ENCODE measurements at places on chromosomes 11 and 22. TPM values are rescaled to one million over a fixed set of nuclear protein-coding genes. Genes with fewer than 3 reads are reported as not detected.

The GPR83 gene
- total RNA-seq, result 0.09 TPM

The CCDC15 gene
- 5.6 TPM for total RNA-seq

The SNX32 gene
- total RNA-seq, result 1.7 TPM

The DDTL gene
- not detected for total RNA-seq

The CARD18 gene
- not detected for total RNA-seq

The SLC22A12 gene
- total RNA-seq, result not detected

The WNT11 gene
- total RNA-seq, result 0.96 TPM

The KRTAP5-7 gene
- not detected for total RNA-seq

The LRRC56 gene
- 2.1 TPM for total RNA-seq

The SCGB2A2 gene
- total RNA-seq, result not detected

The TSPAN18 gene
- total RNA-seq, result 3.8 TPM

The TMEM151A gene
- total RNA-seq, result not detected

The DDX25 gene
- 0.50 TPM for total RNA-seq

The ACR gene
- not detected for total RNA-seq

The CLTCL1 gene
- 1.2 TPM for total RNA-seq

The AQP11 gene
- total RNA-seq, result 0.82 TPM

The MRGPRF gene
- not detected for total RNA-seq

The HBB gene
- total RNA-seq, result not detected
